ENCODE measurements at places on chromosomes 7 and 10.

DNA sequence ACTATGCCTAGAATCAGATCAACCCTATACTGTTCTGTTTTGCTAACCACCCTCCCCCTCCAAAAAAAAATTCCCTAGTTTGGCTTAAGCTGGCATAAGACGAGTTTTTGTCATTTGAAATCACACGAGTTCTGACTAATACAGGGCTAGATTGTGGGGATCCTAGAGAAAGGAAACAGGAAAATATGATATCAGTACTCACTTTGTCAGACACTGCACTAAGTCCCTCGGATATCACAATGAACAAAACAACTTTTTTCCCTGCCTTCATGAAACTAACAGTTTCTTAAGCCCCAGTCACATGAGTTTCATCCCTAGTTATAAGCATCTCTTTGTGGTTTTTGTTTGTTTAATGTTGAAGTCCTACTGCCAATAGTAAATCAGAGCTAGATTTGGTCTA is 118.5 kb downstream of the ITGB8 start:
- DNase-seq, result peak; percentile 94

DNA sequence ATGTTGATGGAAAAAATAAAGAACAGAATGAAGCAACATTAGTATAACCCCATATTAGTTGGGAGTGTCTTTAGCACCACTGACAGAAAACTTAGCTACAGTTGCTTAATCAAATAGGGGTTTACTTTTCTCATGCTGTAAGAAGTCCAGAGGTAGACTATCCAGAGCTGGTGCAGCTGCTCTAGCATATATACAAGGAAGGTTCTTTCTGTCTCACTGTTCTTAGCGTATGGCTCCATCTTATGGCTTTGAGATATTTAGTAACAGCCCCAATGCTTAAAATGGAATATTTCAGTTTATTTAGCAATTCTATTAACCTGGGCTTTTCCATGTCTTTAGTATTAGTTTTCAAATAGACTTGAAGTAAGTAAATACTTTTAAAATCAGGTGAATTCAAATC is 15.2 kb upstream of the WNT2 start:
- no peak for DNase-seq

GRCh38 chr7:140902303-140902953 is 22.3 kb downstream of the BRAF start:
- DNase-seq, result no peak

GRCh38 chr7:133688483-133689239 is 435.8 kb downstream of the EXOC4 start:
- DNase-seq, result no peak

GRCh38 chr7:98474558-98474957 is 73.7 kb upstream of the BAIAP2L1 start:
- DNase-seq, result no peak

- peak; percentile 19 for DNase-seq
These were observed 10.1 kb downstream of the PAPOLB start for GRCh38 chr7:4851459-4852422.

DNA sequence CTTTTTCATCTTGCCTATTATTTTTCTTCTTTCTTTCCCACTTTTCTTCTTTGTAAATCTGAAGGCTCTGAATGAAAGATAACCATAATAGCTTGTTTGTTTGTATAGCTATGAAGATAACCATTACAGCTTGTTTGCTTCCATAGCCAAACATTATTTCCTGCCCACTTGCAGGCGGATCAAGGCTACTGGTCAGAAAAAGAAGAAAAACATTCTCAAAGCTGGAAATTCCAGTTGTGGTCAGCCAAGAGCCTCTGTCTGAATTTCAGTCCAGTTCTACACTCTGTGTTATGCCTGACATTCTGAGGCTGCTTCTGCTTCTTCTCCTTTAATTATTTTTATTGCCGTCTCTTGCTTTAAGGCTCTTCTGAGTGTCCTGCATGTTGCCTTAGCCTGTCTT is 48.9 kb downstream of the TMEM178B start:
- no peak for DNase-seq

GRCh38 chr10:117346574-117346973 is 28.7 kb downstream of the PDZD8 start:
- no peak for DNase-seq

DNA sequence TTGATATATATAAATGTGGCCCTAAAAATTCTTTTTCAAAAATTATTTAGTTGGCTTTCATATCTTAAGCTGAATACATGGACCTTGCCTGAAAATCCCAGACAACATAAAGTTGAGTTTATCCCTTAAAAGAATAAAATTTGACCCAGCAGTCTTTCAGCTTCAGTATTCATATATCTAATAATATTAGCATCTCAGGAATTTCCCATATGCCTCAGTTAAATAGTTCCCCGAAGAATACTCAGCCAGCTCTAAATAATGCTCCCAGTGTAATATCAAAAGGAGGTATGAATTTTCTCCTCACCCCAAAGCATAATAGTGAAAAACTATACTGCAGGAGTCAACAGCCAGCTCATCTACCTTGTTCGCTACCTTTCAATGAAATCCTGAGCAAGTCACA is 145.9 kb downstream of the CTNNA3 start:
- no peak for DNase-seq

- no peak for DNase-seq
These were observed 35.5 kb downstream of the FRMPD2 start for GRCh38 chr10:48238826-48239520.

- DNase-seq, result no peak
These were observed 11.4 kb upstream of the ZNF248 start for GRCh38 chr10:37868796-37869195.

- DNase-seq, result no peak
These were observed 97.8 kb downstream of the CALCR start for GRCh38 chr7:93476491-93477344.

DNA sequence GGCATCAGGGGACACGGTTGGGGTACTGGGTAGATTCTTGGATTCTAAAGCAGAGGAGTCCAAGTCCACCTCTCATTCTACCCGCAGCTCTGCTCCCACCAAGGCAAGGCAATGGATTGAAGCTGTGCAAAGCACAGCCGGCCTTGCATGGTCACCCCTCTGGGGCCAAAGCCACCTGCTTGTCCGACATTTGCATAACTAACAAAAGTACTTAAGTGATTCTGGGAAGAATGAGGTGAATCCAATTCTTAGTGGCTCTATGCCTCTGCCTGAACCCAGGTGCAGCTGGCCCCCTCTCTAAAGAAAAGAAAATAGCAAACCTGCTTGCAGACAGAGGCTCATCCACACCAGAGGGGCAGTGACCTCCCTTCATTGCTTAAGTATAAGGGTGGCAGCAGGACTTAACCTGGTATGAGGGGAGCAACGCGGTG is 10.7 kb upstream of the COBL start:
- no peak for DNase-seq

DNA sequence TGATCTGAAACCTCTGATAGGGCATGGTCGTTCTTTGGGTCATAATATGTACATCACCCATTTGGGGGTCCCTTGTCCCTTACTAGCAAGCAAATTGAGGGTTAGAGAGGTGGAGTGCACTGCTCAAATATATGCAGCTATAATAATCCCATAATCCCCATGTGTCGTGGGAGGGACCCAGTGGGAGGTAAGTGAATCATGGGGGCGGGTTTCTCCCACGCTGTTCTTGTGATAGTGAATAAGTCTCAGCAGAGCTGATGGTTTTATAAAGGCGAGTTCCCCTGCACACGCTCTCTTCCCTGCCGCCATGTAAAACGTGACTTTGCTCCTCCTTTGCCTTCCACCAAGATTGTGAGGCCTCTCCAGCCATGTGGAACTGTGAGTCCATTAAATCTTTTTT is 262.7 kb downstream of the BMPER start:
- DNase-seq, result no peak

DNA sequence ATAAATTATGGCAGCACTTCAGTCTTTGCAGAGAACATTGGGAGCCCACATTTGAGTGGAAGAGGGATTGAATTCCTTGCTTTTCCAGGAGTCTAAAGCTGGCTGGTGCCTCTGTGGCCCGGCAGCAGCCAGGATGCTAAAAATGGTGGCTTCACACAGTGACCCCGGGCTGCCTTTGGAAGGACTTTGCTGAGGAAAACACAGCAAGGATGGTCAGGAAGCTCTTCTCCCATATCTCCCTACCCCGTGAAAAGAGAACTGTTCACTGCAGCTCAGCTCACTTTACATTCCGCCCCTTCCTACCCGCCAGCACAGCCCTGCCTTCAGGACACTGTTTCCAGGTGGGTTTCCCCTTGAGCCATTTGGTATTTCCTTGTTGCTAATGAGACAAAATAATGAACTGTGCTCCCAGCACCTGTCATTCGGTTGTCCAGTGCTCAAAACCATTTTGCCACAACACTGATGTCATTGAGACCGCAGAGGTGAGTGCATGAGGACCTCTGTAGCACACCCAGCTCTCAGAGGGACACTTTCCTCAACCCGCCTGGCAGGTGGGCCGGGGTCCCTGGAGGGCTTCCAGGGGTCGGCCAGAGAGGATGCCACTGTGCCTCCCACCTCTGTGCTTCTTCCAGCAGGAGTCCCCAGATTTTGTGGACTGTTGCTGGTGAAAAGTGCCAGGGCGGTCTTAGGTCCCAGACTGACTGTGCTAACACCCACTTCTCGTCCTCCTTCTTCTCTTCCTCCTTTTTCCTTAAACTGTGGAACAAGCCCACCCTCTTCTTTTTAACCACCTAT is 255.7 kb upstream of the PPP2R2D start:
- no peak for DNase-seq

GRCh38 chr10:79336739-79337138 is 10.5 kb upstream of the PPIF start:
- DNase-seq, result no peak

DNA sequence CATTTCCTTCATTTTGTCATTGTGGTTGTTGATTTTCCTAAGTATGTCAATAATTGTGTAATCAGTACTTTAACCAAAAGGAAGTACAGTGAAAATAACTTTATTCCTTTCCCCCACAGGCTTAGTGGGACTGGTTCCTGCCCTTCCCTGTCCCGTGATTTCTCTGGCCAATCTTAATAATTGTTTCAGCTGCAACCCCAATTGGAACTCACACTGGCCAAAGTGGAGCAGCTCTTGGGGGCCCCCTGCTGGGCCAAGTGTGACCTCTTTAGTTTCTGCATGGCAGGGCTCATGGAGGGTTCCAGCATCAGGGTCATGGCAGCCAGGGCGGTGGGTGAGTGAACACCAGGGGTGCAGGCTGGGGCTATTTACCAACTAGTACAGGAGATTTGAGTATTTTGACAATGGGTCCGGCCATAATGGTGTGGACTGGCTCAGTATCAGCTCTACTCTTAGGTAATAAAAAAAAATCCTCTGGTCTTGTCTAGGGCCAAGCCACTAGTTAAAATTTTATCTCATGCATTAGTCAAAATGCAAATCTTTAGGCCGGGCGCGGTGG is 31.7 kb downstream of the CYCS start:
- peak; percentile 85 for DNase-seq

DNA sequence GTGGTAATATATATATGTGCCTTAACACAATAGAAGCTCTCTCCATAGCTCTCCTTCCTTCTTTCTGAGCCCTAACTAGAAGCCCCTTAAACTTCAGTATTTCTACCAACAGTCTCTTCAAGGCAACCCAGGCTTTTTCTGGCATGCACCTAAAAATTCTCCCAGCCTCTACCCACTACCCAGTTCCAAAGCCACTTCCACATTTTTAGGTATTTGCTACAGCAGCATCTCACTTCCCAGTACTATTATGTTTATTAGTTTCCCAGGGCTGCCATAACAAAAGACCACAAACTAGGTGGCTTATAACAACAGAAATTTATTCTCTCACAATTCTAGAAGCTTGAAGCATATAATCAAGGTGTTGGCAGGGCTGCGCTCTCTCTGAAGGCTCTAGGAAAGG is 15.7 kb upstream of the TNKS2 start:
- DNase-seq, result no peak

Data from COLO829 (cell line).